ENCODE measurements at places on chromosomes 4 and X. TPM values are rescaled to one million over a fixed set of nuclear protein-coding genes. Genes with fewer than 3 reads are reported as not detected.

MEPE gene
- not detected for total RNA-seq

VCX3B gene
- not detected for total RNA-seq

PRR32 gene
- total RNA-seq: not detected

SPANXA2 gene
- not detected for total RNA-seq

ARHGEF38 gene
- not detected for total RNA-seq

HNRNPD gene
- total RNA-seq: 260 TPM

KIF4A gene
- total RNA-seq: 38.0 TPM

LANCL3 gene
- 0.02 TPM for total RNA-seq

PCDH7 gene
- not detected for total RNA-seq

RIPPLY1 gene
- not detected for total RNA-seq

SCRG1 gene
- total RNA-seq: not detected

WAS gene
- 88.9 TPM for total RNA-seq

ARSJ gene
- not detected for total RNA-seq

POLA1 gene
- total RNA-seq: 49.4 TPM

CT55 gene
- total RNA-seq: not detected

NALF2 gene
- 0.23 TPM for total RNA-seq

AMBN gene
- not detected for total RNA-seq

PAGE1 gene
- total RNA-seq: not detected

F11 gene
- total RNA-seq: not detected

MED14 gene
- 57.0 TPM for total RNA-seq

MTNR1A gene
- not detected for total RNA-seq

TLR2 gene
- total RNA-seq: 1.6 TPM

TLR1 gene
- total RNA-seq: 3.2 TPM

GRIA3 gene
- total RNA-seq: not detected

CWH43 gene
- total RNA-seq: not detected

RAI2 gene
- total RNA-seq: 0.29 TPM

KLHL5 gene
- total RNA-seq: 5.0 TPM

CLNK gene
- total RNA-seq: 0.39 TPM

ZAR1 gene
- not detected for total RNA-seq

XAGE1A gene
- not detected for total RNA-seq

UGT2B15 gene
- total RNA-seq: not detected

MAPK10 gene
- total RNA-seq: not detected

GLOD5 gene
- not detected for total RNA-seq

GABRE gene
- total RNA-seq: not detected

SMIM31 gene
- total RNA-seq: not detected

PIM2 gene
- 264 TPM for total RNA-seq

SGCB gene
- 10.5 TPM for total RNA-seq

TEX13B gene
- not detected for total RNA-seq

PDCL2 gene
- not detected for total RNA-seq

STX18 gene
- total RNA-seq: 26.6 TPM

CT47B1 gene
- total RNA-seq: not detected

RHOXF2B gene
- not detected for total RNA-seq

ARX gene
- total RNA-seq: not detected

TCEAL3 gene
- total RNA-seq: 4.8 TPM

AKAP4 gene
- total RNA-seq: not detected

DDX53 gene
- total RNA-seq: not detected

ATP7A gene
- total RNA-seq: 14.7 TPM

ANKRD50 gene
- 0.51 TPM for total RNA-seq

OGT gene
- 427 TPM for total RNA-seq

NHS gene
- 2.7 TPM for total RNA-seq

CENPVL1 gene
- not detected for total RNA-seq

PCDH18 gene
- total RNA-seq: not detected

UVSSA gene
- total RNA-seq: 19.1 TPM

CXCL1 gene
- not detected for total RNA-seq
